ENCODE measurements at places on chromosomes 4 and X.

DNA sequence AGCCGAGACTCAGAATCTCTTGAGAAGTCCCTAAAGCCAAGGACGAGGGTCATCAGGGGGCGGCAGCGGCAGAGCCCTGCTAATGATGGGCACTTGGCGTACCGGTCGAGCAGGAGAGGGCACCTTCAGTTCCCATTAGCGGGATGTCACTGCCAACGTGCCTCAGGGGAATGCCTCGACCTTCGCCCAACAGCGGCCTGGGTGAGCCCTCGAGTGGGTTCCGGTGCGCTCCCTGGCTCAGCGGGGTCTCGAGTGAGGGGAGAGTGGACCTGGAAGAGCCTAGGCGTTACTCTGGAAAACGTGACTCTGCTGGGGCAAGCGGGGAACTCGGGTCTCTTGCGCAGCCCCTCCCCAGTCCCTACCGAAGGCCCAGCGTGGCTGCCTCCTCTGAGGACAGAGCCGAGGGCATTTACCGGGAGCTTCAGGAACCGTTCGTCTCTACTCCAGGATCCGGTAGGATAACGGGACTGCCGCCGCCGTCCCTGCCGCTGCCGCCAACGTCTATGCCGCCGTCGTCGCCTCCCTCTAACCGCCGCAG, 36.9 kb downstream of the PGRMC1 start:
- no peak for DNase-seq

- no peak for DNase-seq
These were observed 85.0 kb downstream of the JAKMIP1 start for GRCh38 chr4:6115342-6115741.

- no peak for DNase-seq
These were observed 9.8 kb upstream of the ACOT9 start for GRCh38 chrX:23752740-23753415.

DNA sequence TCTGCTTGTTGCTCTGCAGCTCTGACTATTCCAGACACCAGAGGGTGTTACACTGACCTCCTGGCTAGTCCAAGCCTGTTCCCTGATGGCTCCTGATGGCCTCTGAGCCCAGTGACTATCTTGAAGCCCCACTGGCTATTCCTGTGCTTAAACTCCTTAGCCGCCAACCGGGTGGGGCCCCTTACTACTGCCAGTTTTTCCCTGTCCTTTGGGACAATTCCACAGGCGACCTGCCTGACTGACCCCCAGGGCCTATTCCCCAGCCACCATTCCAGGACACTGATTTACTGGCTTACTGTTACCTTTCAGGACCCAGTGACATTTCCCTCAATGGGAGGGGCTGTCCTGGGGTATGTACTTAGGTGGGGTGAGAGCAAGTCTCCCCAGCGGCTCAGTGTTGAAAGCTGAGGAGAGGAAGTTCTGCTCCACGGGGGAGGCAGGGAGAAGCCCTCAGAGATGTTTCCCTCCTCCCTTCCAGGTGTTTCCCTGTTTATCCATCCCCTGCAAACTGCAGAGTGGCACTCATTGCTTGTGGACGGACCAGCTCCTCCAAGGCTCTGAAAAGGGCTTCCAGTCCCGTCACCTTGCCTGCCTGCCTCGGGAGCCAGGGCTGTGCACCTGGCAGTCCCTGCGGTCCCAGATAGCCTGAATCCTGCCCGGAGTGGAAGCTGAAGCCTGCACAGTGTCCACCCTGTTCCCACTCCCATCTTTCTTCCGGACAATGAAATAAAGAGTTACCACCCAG, 4.0 kb downstream of the TIMP1 start:
- no peak for DNase-seq
